Amygdala (tissue), 56 donors: ENCODE measurements at places on chromosomes 1 and 21.

DNA sequence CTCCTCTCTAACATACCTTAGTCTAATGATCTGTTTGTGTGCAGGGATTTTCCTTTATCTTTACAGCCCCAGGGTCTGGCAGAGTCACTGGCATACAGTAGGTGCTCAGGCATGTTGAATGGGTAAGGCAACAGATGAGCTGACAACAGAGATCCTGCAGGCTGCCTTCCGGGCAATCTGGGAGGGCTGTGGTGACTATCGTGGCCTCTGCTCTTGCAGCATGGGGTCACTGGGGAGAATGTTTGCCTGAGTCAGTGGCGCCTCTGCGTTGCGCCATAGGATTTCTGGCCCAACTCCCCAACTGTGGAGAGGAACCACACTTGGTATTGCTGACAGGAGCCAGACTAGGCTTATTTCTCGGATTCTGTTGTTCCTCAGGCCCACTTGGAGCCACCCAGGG lies 93.8 kb downstream of the LAMC2 start:
- DNase-seq: no peak

GRCh38 chr1:221772117-221772516 lies 30.2 kb upstream of the DUSP10 start:
- no peak for DNase-seq

DNA sequence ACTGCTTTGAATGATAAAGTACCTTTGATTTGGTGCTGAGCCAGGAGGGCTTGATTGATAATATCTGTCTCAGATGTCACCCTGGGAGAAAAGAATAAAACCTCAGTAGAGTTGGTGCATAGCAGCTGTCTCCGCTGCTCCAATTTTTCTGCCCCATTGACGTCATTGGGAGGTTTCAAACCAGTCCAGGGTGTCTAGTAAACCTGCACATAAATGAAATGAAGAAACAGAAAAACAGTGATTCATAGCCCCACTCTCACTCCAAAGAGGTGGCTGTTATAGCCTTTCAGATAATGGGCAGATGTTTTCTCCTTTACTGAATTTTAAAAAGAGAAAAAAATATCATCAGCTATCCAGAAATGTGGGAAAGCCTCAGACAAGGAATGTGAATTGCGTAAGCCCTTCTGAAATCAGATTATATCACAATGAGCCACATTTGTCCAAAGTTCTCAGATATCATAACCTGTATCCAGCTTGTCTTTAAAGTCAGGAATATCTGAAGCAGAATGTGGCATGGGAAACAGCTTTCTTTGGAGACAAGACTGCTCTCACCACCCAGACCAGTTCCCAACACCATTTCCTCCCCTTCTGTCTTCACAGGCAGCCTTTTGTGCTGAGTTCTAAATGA lies 351.3 kb upstream of the SGIP1 start:
- no peak for DNase-seq

DNA sequence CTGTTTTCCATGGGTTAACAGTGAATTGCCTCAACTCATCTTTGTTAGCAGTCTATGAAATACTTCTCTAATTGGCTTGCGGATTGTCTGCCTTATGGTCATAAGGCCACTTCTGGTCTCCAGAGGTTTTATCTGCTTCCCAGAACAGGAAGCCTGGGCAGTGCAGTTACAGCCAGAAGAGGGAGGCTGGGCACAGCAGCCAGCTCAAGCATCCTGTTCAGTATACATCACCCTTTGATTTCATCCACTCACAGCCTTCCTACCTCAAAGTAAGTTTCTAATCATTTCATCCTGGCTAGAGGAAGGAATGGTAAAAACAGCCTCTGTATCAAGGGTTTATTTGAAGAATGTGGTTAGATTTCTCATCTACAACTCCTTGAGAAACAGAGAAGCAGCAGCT lies 311.5 kb upstream of the DEPDC1 start:
- DNase-seq: no peak

DNA sequence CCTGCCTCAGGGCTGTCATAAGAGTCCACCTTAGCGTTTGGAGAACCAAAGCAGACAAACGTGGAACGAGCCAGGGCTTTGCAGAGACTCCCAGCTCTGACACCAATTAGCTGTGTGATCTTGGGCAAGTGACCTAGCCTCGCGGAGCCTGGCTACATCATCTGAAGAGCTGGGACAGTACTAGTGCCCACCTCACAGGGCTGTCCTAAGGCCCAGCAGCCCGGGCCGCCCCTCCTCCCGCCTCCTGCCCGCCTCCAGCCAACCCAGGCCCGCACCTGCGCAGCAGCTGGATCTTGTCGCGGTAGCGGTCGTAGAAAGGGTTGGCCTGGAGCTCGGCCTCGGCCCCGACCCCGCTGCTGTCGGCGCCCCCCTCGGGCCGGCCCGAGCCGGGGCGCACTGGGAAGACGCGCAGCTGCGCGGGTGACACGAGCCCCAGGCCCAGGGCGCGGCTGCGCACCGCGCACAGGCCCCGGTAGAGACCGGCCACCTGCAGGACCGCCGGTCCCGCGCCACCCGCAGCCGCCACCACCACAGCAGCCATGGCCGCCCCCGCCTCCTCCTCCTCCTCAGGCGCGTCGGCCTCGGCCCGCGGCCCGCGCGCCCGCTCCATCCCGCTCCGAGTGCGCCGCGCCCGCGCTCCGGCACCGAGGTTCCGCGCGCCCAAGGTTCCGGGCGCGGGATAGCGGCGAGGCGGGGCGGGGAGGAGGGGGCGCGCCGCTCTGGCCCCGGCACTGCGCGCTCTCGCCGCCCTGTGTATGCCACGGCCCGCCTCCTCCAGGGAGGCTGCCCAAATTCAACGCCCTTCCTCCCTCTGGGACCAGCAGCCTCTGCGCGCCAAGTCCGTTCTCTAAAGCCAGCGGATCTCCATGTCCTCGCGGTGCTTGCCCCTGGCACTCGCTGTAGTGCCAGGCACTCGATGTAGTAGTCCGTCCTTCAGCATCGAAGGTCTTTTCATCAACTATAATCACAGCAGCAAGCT lies at the start of gene ATPAF1:
ATPAF1 (minus strand) TSS at position 583 of the 979 bp plus-strand sequence; CDS start at position 541, 42 bp downstream.
- peak; percentile 73 for DNase-seq

- no peak for DNase-seq
Measured at GRCh38 chr1:41487126-41488039, 2.9 kb upstream of the EDN2 start.

DNA sequence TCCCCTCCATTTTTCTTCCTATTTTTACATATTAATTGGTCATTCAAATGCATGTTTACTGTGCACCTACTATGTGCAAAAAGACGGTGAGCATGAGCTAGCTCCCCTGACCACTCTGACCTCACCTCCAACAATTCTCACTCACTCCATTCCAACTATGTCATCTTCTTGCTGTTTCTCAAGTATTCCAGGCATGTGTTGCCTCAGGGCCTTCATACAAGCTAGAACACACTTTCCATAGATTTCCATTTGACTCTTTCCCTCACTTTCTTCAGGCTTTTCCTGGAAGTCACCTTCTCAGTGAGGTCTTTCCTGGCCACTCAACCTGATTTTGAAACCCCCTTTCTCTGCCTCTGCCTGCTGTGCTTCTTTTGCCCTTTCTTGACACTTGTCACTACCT lies 32.6 kb downstream of the CHIA start:
- DNase-seq: no peak

DNA sequence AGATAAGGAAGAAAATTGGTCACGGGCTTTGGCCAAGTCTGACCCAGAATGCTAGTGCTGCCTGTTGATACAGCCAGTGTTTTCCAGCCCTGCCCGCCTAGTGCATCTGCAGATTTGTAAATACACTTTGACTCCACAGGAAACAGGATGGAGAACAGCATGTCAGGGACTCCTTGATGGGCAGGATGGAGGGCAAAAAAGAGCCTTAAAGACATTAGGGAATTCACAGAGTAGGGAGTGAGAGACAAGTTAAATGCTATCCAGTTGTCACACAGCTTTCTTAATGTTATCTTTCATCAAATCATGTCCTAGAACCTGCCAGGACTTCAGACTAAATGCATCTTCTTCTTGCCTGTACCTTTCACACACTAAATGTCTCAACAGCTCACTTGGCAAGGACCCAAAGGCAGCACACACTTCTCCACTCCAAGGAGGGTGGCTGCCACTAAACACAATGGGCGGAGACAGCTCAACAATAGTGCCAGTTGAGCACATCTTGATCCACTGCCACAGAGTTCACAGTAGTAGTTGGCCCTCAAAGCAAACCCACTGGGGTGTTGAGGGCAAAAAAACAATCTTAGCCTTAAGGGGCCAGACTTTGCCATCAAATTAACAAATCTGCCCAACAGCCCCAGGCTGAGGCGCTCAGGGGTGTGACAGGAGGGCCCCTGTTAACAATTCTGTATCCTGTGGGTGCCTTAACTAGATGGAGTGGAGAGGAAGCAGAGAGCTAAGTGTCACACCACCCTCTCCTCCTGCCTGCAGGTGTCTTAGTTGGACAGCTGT lies 2.7 kb downstream of the HIVEP3 start:
- DNase-seq: no peak

- no peak for DNase-seq
Measured at GRCh38 chr1:1677718-1678580, 14.6 kb downstream of the SLC35E2B start.

- no peak for DNase-seq
Measured at GRCh38 chr1:52667984-52668383, 30.2 kb downstream of the COA7 start.

DNA sequence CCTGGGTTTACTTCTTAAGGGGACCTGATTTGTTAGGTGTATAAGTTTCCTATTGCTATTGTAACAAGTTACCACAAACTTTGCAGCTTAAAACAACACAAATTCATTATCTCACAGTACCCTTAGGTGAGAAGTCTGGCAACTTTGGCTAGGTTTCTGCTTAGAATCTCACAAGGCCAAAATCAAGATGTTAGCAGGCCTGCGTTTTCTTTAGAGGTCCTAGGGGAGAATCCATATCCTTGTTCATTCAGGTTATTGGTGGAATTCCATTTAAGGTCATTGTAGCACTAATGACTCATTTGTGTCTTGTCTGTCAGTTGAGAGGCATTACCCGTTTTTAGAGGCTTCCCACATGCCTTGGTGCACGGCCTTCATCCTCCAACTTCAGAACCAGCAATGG lies 8.2 kb upstream of the SH2D1B start:
- DNase-seq: no peak

DNA sequence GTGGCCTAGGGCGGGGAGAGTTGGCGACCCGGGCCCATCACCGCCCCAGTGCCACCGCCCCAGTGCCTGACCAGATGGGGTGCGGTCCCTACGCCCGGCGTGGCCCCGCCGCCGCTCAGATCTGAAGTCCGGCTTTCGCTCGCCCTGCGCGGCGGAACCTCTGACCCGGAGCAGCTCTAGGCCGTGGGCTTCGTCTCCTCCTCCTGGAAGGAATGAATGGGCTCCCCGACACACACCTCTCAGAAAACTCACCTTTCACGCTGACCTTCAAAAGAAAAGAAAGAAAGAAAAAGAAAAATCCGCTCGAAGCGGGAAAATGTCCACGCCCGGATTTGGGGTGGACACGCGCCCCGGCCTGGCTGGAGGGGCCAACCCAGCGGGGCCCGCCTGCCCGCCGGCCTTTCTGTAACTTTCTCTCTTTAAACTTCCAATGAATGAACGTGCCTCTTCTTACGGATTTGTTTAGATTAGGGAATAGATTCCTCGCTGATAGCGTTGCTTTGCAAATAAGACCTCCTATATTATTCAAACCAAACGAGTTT lies 5.4 kb upstream of the SIM2 start:
- no peak for DNase-seq

DNA sequence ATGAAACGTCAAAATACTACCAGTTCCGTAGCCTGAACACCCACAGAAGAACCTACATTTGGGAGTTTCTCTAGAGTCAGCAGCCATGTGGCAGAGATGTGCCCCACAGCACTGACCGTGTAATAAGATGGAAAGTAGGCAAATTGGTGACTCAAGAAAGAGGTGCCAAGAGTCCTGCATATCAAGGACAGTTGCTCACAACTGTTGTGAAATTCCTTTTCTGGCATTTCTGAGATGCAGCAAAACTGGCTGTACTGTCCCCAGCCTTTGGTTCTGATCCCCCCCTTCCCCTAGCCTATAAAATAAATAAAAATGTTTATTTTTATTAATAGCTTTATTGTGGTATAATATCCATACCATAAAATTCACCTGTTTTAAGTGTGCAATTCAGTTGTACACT lies 324.0 kb downstream of the PCP4 start:
- DNase-seq: no peak

GRCh38 chr1:231170875-231171274 lies 9.0 kb downstream of the TRIM67 start:
- no peak for DNase-seq

DNA sequence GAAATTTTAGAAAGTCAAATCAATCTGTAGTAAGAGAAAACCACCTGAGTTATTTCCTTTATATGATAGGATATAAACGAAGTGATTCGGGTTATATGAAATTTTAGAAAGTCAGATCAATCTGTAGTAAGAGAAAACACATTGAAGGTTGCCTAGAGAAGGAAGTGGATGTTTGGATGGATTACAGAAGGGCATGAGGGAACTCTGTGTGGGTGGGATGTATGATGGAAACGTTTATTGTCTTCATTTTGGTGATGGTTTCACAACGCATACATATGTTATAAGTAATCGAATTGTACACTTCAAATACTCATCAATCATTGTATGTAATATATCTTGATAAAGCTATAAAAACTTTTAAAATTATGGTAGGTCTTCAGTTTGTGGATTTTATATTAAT lies 5.1 kb downstream of the CR1 start:
- no peak for DNase-seq

DNA sequence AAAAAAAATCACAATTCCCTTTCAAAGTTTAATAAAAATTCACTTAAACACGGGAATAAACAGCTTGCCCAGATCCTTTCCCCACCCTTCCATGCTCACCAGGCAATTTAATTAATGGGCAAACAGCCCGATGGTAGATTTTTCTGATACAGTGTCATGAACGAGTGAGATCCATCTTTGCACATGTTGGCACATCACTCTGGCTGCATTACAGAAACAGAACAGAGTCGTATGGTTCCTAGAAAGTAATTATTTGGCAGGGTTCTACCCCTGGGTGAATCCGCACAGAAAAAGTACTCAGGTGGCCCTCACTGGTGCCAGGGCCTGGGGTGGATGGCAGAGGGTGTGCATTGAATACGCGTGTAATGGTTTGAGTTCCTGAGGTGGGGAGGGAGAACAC lies 24.6 kb upstream of the OVAAL start:
- DNase-seq: no peak

DNA sequence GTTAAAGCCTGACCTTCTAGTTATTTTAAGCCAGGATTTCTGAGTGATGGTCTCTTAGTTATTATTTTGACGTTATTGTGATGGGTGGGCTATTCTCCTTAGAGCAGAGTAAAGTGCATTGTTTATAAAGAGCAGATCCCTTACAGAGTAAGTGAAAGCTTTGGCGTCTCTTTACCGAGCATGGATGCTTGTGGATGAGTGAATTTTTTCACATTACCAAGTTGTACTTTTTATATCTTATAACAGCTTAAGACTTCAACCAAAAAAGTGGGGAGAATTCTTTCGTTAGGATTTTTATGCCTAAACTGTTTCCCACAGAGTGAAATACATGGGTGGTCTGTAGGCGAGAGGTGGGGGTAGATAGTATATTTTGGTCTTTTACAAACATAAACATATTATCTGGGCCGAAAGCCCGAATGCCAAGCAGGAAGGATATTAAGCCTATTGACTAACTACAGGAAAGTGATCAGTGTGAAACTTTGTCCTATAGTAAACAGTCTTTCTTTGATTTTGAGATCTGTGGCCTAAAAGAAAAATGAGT lies 279.1 kb upstream of the C1orf105 start:
- no peak for DNase-seq
